ENCODE measurements at places on chromosomes 16 and 17.

- no peak for DNase-seq
Measured at GRCh38 chr17:48314716-48315115, 115.3 kb downstream of the SKAP1 start.

DNA sequence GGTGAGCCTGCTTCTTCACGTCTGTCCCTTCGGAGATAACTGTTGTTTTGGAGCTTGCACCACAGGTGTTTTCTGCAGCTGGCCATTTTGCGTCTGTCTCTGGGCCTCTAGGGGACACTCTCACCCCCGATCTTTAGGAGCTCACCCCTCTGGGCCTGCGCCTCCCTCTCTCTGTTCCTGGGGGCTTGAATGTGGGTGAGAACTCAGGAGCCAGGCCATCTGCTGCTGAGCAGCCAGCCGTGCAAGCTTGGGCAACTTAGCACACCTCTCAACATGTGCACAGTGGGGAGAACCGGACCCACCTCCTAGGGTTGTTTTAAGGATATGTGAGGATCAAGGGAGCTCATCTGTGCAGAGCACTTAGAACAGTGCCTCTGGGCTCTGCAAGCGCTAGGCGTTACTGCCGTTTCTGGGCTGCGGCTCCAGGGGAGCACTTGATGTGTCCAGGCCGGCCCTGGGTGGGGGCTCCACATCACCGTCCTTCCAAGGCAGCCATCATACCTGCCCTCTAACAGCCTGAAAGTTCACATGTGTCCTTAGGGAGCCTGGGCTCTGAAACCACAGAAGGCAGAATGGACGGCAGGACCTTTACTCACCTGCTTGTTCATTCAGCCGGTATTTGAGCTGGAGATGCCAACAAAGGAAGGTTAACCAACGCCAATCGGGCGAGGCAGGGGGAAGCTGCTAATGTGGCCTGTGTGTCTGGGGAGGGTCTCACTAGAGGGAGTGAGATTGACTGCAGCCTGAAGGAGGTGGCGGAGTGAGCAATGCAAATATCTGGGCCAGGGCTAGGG lies 66.3 kb downstream of the MRC2 start:
- no peak for DNase-seq

DNA sequence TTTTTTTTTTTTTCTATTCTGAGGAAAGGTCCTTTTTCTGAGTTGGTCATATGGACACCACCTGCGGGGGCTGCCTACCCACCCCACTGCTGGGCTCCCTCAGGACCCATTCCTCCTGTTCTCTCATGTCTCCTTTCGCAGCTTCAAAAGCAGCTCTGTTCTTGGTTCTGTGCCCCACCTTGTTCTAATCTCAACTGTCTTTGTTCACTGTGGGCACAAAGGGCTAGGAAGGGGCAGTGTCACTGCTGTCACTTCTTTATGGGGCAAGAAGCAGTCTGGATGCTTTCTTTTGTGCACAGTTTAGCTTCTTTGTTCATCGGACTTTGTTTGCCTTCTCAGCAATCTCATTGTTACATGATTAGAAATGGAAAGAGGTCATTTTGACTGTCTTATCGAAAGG lies 7.1 kb downstream of the GOSR2 start:
- DNase-seq = no peak

- DNase-seq = no peak
Measured at GRCh38 chr17:57534863-57535248, 210.2 kb downstream of the CCDC182 start.

- DNase-seq = no peak
Measured at GRCh38 chr16:309476-309875, 26.5 kb downstream of the PDIA2 start.

- no peak for DNase-seq
Measured at GRCh38 chr17:47816111-47816735, 5.4 kb downstream of the OSBPL7 start.

- no peak for DNase-seq
Measured at GRCh38 chr16:87098361-87098760, 218.8 kb downstream of the C16orf95 start.

DNA sequence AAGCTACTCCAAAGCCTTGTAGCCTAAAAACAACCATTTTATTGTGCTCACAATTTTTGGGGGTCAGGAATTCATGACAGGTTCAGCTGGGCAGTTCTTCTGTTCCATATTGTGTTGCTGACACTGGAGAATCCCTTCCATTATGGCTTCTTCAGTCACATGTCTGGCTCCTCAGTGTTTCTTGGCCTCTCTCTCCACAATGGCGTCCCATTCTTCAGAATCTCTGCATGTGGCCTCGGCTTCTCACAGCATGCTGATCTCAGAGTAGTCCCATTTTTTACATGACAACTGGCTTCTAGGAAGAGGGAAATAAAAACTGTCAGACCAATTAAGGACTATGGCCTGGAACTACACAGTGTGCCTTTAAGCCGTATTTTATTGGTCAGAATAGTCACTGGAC lies 49.7 kb downstream of the NF1 start:
- DNase-seq = no peak

DNA sequence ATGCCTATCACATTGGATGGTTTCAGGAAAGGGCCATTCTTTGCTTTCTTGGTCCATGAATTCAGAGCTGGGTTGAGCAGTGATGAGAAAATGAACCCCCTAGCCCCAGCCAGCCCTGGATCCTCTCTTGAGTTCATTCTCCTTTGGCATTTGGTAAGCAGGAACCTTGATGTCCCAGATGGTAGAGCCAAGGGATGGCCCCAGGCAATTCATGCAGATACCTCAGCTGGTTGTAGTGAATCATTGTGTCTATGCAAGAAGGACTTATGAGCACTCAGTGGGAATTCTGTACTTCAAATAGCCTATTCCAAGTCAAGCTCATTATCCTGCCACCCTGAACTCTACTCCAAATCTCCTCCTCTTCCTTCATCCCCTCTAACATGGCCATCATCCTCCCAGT lies 412.7 kb downstream of the UTP18 start:
- DNase-seq = no peak

DNA sequence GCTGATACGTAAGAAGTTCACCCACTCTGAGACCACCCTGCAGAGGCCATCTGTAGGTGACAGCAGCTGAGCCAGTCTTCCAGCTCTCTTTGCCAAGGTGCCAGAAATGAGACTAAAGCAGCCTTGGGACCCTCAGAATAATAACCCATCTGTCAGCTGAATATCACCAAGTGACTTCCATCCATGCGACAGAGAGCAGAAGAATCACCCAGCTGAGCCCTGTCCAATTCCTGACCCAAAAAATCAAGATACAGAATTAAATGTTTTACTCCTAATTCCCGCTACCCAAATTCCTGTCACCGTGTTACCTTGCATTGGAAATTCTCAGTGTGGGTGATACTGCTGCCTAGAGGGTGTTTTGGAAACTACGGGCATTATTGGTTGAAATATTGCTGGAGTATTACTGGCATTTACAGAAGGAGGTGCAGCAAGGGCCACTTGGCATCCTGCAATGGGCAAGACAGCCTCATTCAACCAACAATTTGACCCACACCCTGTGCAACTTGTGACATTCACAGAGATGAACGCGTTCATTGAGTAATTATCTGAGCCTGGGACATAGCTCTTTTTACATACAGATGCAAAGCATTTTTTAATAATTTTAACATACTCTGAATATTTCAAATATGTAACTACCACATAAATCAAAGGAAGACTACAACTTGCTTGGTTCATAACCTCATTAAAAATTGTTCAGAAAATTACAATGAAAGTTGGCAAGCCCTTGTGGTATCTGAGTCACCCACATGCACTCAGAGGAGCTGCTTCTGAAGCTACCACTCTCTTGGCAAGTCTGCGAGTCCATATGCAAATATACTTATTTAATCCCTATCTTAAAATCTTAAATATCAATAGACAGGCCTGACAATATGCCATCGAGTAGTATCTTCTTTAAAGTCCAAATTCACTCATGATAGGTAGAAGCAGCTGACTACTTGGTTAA lies 126.6 kb downstream of the C16orf95 start:
- no peak for DNase-seq

DNA sequence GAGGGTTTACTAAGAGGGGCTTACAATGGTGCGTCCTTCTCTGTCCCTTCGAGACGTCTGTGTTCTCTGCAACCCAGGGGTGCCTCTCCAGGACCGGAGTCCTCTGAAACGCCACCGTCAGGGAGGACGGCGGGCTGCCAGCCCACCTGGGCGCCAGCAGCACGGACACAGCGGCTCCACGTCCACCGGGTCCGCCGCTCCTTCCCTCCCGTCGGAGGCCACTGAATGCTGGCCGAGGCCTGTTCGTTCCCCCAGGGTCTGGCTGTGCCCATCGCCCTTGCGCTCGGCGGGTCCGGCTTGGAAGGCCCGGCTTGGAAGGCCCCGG lies 403 bp downstream of the TEPSIN start:
- no peak for DNase-seq

- DNase-seq = no peak
Measured at GRCh38 chr17:2899906-2900305, 103.7 kb downstream of the RAP1GAP2 start.

DNA sequence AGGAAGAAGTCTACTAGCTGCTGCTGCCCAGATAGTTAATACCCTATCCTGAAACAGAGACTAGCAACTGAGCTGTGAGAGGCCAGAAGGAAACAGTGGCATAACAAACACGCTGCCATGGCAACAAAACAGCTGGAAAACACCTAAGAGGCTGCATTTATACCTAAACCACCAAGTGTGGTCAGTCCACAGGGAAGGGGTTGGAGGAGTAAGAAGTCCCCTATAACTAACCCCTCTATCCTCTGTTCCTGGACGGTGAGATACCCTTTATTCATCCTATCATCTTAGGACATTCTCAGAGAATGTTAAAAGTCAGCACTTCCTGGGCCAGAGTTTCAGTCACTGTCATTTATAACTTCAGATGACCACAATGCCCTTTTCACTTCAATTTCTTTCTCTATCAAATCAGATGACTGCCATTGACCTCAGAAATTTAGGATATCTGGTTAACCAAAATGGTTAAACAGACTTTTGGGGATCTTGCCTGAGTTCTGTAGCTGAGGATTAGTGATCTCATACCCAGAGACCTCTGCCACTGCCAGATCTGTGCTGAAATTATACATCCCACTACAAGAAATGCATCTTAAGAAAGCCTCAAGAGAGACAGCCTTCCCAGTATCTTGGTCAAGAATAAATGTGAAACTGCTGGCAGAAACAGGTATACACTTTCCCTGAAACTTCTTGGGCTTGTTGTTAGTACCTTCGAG lies 36.2 kb downstream of the STH start:
- no peak for DNase-seq

DNA sequence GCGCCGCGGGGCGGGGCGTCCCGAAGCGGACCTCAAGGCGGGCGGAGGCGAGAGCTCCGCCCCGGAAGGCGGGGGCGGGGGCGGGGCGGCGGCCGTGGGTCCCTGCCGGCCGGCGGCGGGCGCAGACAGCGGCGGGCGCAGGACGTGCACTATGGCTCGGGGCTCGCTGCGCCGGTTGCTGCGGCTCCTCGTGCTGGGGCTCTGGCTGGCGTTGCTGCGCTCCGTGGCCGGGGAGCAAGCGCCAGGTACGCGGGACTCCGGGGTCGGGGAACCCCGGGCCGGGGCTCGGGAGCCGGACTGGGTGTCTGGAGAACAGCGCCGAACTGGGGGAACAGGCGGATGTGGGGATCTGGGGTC lies at the start of gene TNFRSF12A:
Gene TNFRSF12A (plus strand): TSS at position 122 of the 357 bp plus-strand sequence. CDS start 30 bp downstream, at position 152.
- no peak for DNase-seq

DNA sequence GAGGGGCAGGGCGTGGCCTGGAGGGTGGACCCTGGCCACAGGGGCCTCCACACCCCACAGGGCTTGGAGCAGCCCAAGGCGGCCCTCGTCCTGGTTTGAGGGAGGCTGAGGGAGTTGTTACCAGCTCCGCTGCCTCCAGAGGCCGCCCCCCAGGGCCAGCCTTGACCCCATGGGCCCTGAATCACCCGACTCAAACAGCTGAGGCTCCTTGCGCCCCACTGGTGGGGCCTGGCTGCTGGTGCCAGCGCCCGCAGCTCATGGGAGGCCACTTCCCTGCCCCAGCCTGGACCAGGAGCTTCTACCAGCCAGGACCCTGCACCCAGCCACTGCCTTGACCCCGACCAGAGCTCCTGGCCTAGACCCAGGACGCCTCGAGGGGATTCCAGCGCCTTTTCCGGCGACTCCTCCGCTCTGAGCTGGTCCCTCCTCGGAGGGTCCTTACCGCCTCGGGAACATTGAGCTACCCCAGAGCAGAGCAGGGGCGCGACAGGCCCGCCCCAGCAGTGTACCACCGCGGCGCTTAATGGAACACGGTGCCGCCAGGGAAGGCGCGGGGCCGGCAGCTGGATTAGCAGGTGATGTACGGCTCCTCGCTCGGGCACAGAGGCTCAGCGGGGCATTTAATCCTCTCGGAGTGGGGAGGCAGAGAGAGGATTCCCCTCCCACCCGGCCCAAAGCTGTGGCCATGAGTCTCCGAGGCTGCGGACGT lies 37.2 kb downstream of the GSE1 start:
- DNase-seq = no peak

DNA sequence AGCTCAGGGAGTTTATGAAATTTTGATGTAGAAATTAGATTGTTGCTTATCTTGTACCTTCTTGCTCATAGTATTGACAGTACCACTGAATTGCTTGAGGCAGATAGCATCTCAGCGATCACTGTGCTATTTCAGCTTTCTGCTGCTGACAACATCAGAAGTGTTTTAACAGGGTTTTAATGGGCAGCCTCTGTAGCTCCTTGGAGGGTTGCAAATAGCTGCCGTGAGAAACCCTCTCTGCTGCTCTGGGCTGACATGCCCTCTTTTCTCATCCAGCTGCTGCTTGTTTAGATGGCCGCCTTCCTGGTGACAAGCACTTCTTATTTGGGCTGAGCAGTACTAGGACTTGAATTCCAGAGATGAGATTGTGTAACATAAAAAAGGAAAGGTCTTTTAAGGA lies 180.2 kb upstream of the TBX2 start:
- no peak for DNase-seq

GRCh38 chr17:42522798-42523278 lies 13.2 kb upstream of the NAGLU start:
- DNase-seq = no peak

GRCh38 chr16:89289428-89290395 lies 72.2 kb downstream of the ZNF778 start:
- no peak for DNase-seq

DNA sequence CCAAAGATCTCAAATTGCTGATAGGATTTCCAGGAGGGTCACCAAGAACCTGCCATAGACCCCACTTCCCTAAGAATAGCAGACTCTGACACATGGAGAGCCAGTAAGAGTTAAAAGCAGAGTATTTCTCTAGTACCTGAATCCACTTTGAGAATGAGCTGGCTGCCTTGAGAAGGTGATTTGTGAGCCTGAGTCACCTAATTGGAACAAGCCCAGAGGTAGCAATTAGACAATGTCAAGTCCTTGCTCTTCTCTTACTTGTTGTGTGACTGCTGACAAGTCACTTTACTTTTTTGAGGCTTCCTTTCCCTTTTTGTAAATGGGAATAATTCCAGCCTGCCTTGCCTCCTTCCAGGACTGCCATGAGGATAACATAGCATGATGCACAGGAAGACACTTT lies 76.1 kb upstream of the ASIC2 start:
- DNase-seq = no peak

All from iPS DF 19.7 (cell line).